ENCODE measurements at places on chromosomes 12 and 14.

GRCh38 chr12:78878459-78878858 is 13.9 kb downstream of the SYT1 start:
- DNase-seq = peak; percentile 61

DNA sequence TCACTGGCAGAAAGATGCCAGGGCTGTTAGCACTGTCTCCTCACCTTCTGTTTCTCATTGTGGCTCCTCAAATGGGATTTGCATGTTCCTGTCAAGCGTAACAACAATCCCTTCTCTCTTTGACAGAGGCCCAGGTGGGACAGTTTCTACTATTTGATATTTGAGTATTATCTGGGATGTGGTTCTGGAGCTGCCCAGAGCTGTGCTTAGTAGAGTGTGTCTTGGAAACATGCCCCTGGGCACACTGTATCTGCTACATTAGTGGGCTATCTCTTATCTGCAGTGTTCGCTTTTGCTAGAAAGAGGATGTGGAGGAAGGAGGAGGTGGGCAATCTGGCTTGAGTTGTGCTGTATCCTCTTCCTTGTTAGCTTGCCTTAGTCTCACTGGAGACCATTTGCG is 3.8 kb upstream of the ACADS start:
- no peak for DNase-seq

DNA sequence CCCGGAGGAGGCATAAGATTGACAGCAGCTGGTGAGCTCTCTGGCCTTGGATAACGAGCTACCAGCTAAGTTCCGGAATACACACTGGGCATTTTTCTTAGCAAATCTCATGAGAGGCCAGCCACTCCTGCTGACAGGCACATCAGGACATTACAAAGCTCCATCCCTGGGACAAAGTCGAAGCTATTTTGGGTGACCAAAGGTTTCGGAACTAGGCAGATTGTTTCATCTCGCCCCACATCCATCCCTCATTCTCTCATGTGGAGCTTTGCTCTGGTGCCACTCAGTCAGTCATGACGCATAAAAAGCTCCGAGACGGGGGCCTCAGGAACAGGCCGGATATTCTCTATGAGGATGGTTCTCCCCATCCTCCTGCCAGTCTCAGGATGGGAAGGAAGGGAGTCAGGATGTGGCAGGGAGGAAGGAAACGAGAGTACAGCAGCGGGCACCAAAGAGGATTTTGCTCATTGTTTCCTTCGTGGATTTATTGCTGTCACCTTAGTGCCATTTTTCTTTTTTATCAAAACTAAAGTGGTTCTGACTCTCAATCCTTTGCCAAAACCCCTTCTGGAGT is 253.1 kb upstream of the FKBP4 start:
- DNase-seq = no peak

DNA sequence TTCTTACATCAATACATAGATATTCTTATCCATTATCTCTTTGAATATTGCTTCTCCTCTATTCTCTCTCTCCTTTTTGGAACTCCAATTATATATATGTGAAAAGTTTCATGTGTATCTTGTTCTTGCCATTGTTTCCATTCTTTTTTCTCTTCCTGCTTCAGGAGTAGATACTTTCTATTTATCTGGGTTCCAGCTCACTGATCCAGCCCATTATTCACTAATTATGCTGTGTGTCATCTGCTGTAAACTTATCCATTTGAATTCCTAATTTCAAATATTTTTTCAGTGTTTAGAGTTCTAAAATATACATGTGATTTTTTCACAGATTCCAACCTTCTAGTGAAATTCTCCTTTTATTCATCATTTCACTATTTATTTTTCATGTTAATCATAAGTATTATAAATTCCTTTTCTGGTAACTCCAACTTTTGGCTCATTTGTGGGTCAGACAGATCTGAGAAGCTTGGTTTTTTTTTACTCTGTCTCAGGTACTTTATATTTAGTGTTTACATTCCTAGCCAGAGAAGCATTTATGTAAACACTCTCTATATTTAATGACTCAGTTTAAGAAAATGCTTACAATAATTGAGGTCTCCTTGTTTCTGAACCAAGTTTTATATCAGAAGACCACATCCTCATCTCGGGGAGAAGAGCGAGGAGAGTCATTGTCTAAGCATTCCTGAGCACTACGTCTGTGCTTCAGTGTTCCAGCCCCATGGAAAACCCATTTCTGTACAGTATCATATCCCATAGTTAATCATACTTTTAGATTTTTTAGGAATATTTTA is 15.9 kb upstream of the AMIGO2 start:
- DNase-seq = no peak

GRCh38 chr12:88725592-88726143 is 145.4 kb upstream of the KITLG start:
- no peak for DNase-seq

DNA sequence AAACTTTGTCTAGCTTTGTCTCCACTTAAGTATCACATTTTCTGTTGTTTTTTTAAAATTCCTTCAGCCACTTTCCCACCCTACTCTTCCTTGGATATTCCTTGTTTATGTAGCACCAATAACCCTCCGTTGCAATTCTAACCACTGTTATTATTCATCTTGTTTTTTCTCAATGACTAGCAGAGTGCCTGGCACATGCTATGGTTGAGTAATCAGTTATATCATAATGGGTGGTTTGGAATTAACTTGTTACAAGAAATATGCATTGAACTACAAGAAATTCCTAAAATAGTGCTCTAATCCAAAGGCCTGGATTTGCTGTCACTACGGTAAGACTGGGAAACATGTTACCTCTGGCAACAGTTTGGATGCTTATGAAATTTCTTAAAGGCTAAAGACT is 756.6 kb downstream of the NOVA1 start:
- no peak for DNase-seq

- DNase-seq = no peak
These were observed 348.0 kb downstream of the BCL11B start for GRCh38 chr14:98924046-98924445.

- no peak for DNase-seq
These were observed 26.3 kb downstream of the MIPOL1 start for GRCh38 chr14:37223947-37224474.

DNA sequence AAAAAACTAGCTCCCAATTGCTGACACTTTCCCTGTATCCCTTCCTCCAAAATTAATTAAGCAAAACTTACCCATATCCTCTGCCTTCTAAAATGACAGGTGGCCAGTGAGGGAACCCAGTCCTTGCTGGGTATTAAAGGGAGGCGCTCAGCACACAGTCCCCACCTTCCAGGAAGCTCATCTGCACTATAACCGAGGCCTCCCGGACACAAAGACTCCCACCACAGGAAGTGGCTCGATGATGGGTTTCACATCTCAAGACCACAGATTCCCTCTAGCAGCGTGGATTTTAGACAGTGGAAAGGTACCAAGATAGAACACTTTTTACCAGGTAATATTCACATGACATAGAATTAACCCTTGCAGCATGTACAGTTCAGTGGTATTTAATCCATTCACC is 126.8 kb upstream of the NCOR2 start:
- DNase-seq = no peak

DNA sequence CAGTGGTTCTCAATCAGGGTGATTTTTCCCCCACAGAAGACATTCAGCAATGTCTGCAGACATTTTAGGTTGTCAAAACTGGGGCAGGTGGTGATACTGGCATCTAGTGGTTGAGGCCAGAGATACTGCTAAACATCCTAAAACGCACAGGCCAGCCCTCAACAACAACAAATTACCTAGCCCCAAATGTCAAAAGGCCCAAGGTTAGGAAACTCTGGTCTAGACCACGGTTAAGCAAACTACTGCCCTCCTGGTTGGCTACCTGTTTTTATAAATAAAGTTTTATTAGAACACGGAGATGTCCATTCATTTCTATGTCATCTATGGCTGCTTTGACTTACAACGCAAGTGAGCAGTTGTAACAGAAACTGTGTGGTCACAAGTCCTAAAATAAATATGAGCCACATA is 186.7 kb downstream of the EFCAB11 start:
- DNase-seq = no peak

All from NCI-H2029 treated with DMSO at 0.1 percent for 48 hours (cell line).